ENCODE measurements at places on chromosomes 12 and 14. TPM values are rescaled to one million over a fixed set of nuclear protein-coding genes. Genes with fewer than 3 reads are reported as not detected.

- H3K27me3 ChIP-seq: no peaks in the 10 kb centered on the region
- no peak overlapping the region for H3K4me3 ChIP-seq
- DNase-seq: no peak
- no peaks in the 10 kb centered on the region for H3K4me1 ChIP-seq
Measured at GRCh38 chr12:31057671-31058070, 16.0 kb upstream of the DDX11 start.

GRCh38 chr12:21666722-21667121 lies 9.1 kb upstream of the LDHB start:
- no peaks in the 10 kb centered on the region for H3K36me3 ChIP-seq
- peaks cover 11% of the 10 kb centered on the region for H3K4me1 ChIP-seq
- no peak overlapping the region for H3K4me3 ChIP-seq
- DNase-seq: peak; percentile 22
- H3K27me3 ChIP-seq: peaks cover 9% of the 10 kb centered on the region

DNA sequence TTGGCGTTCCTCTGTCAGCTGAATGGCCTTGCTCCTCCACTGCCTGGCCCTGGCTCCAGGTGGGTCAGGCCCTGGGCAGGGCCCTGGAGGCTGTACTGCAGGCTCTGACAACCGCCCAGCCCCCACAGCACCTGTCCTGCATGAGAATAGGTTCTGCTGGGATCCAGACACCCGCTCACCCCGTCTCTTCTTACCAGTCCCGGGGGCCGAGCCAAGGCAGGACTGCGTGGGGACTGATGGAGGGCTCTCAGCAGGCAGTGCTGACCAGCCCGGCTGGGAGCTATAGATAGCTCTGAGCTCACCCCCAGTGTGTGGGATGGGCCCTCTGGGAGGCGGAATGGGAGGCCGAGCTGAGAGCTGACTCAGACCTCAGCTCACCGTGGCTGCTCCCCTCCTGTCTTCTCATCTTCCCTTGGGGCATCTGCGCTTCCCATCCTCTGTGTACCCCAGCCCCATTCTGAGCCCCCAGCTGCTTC lies 39.6 kb downstream of the TEAD4 start:
- peaks cover 13% of the 10 kb centered on the region for H3K36me3 ChIP-seq
- H3K4me1 ChIP-seq: no peaks in the 10 kb centered on the region
- no peak for DNase-seq

The DICER1 gene
- total RNA-seq: 58.7 TPM

DNA sequence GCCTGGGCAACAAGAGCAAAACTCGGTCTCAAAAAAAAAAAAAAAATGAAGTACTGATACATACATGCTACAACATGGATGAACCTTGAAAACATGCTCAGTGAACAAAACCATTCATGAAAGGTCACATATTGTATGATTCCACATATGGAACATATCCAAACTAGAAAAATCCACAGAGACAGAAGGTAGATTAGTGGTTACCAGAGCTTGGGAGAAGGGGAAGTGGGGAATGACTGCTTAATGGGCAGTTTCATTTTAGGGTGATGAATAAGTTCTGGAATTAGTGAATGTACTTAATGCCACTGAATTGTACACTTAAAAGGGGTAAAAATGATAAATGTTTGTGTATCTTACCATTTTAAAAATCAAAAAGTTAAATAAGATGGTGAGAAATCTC lies 2.7 kb downstream of the ITGB7 start:
- peaks cover 13% of the 10 kb centered on the region for H3K27me3 ChIP-seq
- H3K4me3 ChIP-seq: no peak overlapping the region
- no peak overlapping the region for H3K27ac ChIP-seq
- no peak for DNase-seq
- H3K36me3 ChIP-seq: peaks cover 11% of the 10 kb centered on the region

Measured in Calu3 (cell line).